ENCODE measurements at places on chromosomes 11 and 22.

DNA sequence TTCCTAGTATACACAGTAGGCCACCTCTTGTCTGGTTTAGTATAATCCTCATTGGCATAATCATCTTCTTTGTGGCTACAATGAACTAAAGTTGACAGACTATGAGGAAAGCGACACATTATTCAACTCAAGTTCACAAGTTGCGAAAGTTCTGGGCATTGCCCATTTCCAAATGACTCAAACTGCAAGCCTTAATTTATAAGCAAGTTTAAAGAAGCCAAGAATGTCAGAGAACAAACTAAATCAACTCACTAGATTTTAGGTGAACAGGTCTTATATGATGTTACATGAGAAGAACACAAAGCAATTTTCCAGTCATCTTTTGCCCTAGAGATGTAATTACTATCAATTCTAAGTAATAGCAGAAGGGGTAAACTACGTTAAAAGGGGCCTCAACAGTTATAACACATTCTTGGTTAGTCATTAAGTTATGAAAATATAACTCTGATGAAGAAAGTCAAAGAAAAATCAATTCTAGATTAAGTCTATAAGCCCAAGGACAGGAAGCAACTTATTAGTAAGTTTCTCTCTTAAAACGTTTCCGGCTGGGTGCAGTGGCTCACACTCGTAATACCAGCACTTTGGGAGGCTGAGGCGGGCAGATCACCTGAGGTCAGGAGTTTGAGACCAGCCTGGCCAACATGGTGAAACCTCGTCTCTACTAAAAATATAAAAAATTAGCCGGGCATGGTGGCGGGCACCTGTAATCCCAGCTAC, 21.5 kb downstream of the PICALM start:
- no peak for DNase-seq

GRCh38 chr22:46941968-46942798, 179.7 kb downstream of the TBC1D22A start:
- DNase-seq, result no peak

DNA sequence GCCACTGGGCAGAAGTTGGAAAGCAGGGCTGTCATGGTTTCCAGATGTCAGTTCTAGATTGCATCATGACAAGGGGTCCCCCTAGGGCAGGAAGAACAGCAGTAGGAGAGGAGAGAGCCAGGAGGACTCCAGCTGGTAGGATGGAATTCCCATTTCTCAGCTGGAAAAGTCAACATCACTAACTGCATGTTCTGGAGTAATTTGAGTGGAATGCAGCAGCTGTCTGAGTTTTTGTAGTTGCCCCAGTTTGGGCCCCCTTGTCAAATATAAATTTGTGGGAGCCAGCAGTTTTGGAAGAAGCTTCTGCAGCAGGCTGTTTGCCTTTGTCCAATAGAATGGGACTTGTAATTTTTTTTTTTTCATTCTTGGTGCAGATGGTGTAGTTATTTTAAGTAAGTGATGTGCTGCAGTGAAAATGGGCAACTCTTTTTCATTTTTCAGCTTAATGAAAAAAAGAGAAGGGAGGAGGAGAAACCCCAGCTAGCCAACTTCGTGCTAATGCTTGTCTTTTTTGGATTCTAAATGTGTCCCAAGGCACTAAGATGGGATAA, 86.9 kb downstream of the LDLRAD3 start:
- DNase-seq, result no peak

DNA sequence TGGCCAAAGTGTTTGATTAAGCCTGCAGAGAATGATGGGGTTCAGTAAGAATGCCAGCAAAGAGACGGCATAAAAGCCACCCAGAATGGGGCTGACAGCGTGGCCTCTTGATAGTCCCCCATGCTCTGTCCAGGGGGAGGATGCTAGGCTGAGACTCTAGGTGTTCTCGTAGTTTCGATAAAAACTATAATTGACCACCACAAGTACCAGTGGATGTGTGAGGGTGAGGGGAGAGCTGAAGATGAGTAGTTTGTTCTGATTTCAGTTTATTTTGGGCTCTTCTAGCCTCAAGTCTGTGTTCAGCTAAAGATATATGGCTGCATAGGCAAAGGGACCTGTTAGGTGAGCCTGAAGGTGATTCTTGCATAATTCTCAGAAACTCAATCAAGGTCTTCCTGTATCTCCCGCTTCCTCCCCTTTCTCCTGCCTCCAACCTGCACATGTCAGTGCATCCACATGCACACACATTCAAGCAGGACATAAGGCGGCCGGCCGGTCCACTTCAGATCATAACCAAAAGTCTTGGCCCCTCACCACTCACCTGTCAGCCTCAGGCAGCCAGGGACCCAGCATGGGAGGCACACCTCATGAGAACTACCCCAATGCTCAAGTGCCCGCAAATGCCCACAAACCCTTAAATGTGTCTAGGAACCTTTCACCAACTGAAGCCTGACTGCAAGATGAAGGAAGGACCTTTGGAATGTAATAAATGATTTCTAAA, 31.2 kb downstream of the FLI1 start:
- no peak for DNase-seq

- no peak for DNase-seq
Measured at GRCh38 chr11:119062779-119063178, 4.8 kb upstream of the VPS11 start.

- DNase-seq, result no peak
Measured at GRCh38 chr11:41399323-41399722, 60.1 kb downstream of the LRRC4C start.

GRCh38 chr11:78465169-78465942, 47.7 kb upstream of the GAB2 start:
- DNase-seq, result no peak

DNA sequence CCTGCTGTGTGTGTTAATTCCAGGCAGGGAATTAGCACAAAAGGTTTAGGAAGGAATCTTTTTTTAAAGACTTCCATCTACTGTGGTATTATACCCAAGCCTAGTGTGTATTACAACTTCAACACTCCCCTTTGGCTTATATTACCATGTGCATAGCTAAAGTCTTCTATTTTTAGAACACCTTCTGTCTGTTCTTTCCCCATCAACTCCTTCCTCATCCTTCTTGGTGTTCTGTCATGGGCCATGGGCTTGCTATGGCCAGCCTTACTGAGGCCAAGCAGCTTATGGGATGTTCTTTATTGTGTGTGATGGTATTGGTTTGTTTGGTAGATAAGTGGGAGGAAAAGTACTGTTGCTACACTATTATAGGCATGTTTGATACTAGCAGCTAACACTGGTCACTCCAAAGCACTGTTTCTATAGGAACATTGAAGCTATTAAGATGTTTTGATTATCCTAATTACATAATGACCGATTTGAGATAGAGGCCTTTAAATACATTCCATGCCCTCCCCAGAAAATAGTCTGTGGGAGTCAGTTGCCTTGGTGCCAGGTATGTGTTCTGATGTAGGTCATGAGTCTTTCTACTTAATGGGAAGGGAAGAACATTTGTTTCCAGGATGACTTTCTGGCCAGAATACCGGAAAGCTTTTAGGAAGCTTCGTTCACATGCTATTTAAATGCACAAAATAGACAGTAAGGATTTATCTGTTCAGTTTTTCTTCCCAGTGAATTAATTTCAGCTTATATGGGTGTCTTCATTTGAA, 16.5 kb downstream of the MCAM start:
- no peak for DNase-seq

DNA sequence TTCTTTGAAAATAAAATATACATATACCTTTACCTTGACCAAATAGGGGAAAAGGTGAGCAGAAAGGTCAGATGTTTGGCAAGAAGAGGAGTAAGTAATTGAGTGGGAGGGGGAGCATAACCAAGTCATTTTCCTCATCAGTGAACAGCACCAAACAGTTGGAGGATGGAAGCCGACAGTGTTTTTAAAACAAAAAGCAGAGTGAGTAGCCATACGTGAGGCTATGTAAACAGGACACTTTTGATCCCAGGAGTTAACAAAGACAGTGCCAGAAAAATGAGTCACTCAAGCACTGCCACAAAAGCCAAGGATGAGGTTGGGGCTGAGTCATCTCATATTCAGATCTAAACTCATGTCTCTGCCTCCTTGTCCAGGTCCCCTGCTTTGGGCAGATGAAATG, 734.7 kb downstream of the KCNA4 start:
- DNase-seq, result no peak

GRCh38 chr11:102456381-102456780, 3.8 kb upstream of the TMEM123 start:
- DNase-seq, result no peak
